ENCODE measurements at places on chromosomes 3 and 15.

- no peak for DNase-seq
These were observed 532.8 kb downstream of the FOXP1 start for GRCh38 chr3:71050538-71051258.

- no peak for DNase-seq
These were observed 7.0 kb downstream of the TLR9 start for GRCh38 chr3:52218454-52218853.

DNA sequence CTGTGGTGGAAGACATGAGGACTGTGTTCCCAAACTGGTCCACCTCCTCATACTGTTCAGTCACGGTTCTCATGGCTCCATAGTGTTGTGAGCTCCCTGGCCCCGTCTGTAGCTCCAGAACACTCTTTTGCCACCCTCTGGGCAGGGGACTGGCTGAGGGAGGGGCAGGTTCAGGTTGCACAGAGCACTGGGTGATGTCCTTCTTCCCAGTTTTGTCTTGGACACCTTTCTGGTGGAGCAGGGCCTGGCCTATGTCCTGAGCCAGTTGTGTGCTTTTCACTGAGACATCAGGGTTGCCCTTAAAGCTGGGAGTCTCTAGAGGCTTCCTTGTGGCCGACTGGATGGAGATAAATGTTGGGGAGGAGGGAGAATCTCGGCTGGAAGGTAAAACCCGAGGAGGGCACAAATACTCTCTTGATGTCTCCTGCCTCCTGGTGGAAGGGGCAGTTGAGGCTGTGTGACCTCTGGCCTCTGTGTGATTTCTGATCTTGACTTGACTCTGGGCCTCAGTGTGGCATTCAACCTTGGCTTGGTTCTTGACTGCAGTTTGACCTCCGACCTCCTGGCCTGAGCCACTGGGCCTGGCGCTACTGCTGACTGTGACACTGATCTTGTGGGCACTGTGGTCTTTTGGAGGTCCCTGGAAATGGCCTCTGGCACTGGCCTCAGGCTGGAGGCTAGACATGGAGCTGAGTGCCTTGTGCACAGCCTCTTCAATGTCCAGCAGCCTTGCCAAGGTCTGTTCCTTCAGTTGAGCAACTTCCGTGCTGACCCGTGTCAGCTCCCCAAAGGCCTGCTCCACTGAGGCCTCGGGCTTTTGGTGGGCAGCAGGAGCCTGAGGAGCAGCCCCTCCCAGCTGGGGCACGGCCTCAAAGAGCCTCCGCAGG lies 8.1 kb downstream of the XIRP1 start:
- DNase-seq: no peak

DNA sequence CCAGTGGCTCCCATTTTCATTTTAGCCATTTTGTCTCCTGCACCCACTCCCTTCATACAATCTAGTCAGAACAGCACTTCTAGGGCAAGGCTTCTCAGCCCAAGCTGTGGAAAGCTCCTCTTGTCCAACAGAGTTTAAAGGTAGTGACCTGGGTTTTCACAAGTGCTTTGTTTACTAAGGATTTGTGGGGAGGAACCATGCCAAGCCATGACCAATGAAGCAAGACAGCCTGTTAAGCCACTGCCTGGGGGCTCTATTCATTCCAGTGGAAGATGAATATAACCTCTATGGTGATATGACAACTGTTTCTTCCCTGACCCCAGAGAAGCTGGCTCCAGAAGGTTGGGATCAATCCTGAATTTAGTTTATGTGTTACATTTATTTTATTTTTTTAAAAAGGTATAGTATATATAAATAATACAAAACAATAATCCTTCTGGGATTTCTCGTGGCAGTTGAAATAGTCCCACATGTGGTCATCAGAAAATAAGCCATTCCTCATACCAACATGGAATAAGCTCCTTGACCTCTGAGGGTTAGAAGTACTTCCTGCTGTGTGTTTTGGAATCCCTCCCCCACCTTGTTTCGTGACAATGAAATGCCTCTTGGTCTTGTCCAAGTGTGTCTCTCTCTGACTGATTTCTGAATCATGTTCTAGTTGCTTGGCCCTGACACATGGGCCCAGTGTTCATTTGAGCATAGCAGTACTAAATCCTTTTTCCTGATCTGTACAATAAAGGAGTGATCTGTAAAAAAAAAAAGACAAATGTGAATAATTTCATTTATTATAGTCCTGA lies 13.3 kb upstream of the THUMPD3 start:
- no peak for DNase-seq

DNA sequence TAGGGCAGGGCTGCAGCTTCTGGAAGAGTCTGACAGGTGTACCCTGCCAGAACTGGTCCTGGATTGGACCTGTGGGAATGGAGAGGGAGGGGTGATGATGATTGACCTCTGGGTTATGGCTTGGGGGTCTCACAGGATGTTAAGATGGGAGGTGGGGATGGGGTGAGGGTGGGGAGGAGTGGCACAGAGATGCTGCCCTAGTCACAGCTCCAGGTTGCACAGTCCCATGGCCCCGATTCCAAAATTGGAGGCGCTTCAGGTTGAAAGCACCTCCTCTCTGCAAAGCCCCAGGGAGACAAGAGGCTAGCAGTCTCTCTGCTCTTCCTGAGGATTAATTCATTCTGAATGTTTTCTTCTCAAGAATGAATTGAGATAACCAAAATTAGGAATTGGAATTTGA lies 101.4 kb downstream of the FAM43A start:
- DNase-seq: no peak

- DNase-seq: no peak
These were observed 456.6 kb upstream of the PROK2 start for GRCh38 chr3:72241525-72241924.

DNA sequence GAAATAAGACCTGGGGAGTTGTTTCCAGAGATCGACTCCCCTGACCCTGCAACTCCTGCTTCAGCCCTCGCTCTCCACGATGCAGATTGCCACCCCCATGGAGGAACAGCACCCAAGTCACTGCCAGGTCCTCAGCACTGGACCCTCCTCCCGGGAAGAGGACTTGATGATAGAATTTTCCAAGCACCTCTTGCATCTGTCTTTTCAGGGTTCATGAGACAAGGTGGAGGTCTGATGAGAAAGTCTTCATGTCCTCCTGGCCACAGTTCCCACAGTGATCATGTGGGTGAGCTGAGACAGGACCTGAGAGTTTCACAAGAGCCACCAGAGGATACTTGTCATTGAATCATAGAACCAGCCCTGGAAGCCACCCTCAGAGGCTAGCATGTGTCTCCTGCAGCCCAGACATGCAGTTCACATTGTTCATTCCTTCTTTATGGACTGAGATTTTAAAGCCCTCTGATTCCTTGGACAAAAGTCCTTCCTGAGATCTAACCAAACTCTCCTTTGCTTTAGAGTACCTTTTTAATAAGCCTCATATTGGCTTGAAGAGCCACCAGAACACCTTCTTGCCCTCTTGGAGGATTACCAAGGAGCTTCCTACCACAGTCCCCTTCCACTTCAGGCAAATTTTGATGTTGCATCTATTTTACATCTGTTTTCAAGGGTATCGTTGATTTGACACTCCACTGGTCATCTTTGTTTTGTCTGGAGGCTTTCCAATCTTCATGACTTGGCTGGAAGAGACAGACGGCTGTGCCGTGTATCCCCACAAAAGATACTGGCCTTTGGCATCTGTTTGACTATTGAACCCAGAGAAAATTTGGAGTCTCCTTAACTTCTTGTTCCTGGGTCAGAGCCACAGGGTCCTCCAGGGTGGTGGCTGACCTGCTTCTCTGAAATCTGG lies 224.8 kb upstream of the BHLHE40 start:
- no peak for DNase-seq

GRCh38 chr3:185362850-185363661 lies at the start of gene MAP3K13:
MAP3K13 (plus strand) TSS chr3:185363136; CDS start chr3:185428582, 65,446 bp downstream.
- peak; percentile 2 for DNase-seq
